ENCODE measurements at places on chromosomes 12 and 14.
A peak's percentile ranks its signal among the peaks of the same experiment; 100 is the strongest.

GRCh38 chr12:21697904-21698630 is 40.4 kb upstream of the LDHB start:
- DNase-seq, result peak; percentile 26

DNA sequence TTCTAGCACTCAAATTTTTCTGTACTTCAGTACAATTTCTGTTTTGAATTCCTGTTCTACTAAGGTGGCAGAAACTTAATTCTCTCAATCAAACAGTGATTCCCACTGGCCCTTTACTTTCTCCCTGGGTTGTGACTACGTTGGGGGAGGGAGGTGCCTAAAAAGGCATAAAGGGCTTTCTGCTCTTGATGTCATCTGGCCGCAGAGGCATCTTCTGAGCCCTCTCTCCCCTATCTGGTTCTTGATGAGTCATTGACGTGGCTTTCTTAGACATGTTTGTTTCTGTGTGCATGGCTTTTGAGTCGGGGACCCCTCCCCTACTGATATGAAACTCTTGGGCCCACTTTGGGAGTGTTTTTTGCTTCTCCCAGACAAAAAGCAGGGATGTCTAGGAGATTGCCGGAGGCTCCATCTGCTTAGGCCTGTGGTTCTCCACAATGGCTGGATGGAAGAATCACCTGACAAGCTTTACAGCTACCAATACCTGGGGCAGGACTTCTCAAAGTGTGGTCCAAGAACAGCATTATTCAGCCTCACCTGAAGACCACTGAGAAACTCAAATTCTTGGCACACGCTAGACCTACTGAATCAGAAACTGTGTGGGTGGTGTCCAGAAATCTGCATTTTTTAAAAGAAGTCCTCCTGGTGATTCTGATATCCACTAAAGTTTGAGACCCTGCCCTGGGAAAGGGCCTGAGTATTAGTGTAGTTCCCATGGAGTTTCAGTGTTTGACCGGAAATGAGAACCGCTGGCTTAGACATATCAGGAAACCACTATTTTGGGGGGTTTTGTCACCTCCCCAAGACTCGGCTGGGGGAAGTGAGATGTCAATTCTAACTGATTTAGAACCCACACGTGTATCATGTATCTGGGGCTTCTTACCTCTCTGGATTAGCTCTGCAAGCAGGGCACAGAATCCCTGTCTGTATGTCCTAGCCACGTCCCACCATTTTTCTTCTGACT is 395.7 kb upstream of the PDE3A start:
- peak; percentile 26 for DNase-seq

DNA sequence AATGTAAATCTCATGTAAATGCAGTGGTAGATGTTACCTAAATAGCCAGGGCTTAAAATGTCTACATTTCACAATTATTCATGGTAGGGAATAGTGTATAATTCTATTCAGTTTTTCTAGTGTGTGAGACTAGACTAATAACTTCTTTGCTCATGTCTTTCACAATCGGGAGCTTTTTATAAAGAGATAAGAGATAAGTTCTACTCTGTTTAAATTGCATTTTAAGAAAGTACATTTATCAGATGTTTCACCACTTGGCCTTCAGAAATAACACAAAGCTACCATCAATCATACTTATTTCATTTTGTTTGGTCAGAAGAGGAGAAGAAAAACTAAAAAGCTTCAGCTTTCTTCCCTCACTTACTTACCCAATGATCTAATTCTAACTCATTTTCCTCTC is 725.5 kb upstream of the FLRT2 start:
- no peak for DNase-seq

GRCh38 chr14:100578552-100578951 is 8.7 kb downstream of the BEGAIN start:
- DNase-seq, result no peak

DNA sequence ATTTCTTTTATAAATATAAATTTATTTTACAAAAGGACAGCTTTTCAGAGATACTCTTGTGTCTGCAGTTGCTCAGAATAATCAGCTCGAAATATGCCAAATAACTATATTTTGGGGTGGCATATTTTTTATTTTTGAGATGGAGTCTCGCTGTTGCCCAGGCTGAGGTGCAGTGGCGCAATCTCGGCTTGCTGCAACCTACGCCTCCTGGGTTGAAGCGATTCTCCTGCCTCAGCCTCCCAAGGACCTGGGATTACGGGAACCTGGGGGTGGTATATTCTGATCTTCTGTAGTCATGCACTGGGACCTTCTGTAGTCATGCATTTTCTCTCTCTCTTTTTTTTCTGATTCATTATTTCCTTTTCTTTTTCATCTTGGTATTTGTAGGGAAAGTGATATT is 135.0 kb upstream of the AMIGO2 start:
- no peak for DNase-seq

DNA sequence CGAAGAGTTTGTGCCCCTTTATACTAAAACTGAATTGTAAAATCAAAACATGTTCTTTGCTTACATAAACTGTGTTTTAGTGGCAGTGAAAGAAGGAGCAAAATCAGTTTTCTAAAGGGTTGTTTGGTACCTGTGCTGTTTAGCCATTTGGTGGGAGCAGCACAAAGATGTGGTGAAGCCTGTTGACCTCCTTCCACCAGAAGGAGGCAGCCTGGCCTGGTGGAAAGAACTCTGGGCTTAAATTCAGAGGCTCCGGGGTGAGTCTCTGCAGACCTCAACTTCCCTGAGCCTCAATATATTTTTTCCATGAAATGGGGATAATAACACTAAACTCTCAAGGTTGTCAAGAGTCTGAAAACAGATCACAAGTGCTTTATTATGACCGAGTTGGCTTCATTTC is 502.5 kb downstream of the VRK1 start:
- peak; percentile 23 for DNase-seq

DNA sequence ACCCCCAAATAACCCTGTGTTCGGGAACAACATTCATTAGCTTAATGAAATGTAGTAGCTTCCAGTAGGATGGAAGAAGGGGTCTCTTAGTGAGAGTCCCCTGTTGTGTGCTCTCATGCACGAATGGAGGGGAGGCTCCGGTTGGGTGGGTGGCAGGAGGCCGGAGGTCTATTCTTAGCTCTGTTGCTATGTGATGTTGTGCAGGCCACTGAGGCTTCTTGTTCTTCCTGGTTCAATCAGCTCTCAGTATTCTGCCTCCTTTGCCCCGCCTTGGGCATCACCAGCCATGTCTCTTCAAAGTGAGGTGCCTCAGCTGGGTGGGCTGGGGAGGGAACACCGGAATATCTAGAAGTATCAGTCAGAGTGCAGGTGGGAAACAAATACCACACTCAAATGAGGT is 50.8 kb downstream of the KCNA1 start:
- no peak for DNase-seq

Data from activated CD4-positive, alpha-beta T cell treated with anti-CD3 and anti-CD28 coated beads, Interleukin-2, amount 50 U/mL, for 16 hours (primary cell).